ENCODE measurements at places on chromosomes 11 and 22.

DNA sequence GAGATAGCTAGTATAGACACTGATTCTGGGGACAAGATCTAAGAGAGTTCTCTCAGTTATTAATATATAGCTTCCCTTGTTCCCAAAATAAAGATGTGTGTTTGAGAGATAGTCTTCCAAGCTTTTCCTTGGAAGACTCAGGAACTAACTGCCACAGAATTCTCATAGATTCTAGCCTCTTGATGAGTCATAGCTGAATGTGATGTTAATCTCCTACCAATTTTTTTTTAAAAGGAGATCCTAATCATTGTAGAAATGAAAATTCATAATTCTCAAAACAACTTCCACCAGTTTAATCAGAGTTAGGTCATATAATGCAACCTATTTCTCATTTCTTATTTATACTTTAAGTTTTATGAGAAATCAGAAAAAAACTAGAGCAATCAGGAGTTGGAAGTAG lies 148.8 kb downstream of the JRKL start:
- no peak for DNase-seq

- DNase-seq, result peak; percentile 97
Observed at GRCh38 chr11:71240865-71241691, 11.3 kb downstream of the SHANK2 start.

GRCh38 chr11:76408171-76408965 lies 27.2 kb downstream of the GVQW3 start:
- peak; percentile 2 for DNase-seq

DNA sequence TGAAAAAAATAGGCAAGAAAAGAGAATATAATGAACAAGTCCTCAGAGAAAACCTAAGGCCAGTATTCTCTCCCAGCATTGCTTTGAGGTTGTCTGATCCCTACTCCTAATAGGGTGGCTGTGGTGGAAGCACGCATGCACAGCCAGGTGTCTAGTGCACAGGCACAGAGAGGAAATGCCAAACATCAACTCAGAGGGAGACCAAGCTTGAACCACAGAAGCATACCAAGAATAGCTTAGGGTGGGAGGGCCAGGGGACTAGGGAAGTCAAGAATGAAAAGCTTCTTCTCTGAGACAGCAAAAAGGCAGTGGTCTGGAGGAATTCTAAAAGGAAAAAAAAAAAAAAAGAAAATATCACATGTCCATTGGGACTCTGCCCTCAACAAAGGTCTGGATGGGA lies 244.1 kb upstream of the API5 start:
- DNase-seq, result no peak

- DNase-seq, result no peak
Observed at GRCh38 chr11:31960126-31960525, 130.7 kb upstream of the RCN1 start.

GRCh38 chr11:112200252-112200651 lies 24.9 kb downstream of the BCO2 start:
- no peak for DNase-seq

GRCh38 chr22:46688949-46689348 lies 49.1 kb downstream of the CERK start:
- no peak for DNase-seq

GRCh38 chr11:83054904-83055380 lies 16.8 kb downstream of the RAB30 start:
- no peak for DNase-seq

- DNase-seq, result peak; percentile 50
Observed at GRCh38 chr22:46738647-46739093, 618 bp upstream of the CERK start.

- no peak for DNase-seq
Observed at GRCh38 chr11:71101046-71101445, 151.3 kb downstream of the SHANK2 start.

- no peak for DNase-seq
Observed at GRCh38 chr11:69918231-69918937, 99.2 kb upstream of the FGF3 start.

- DNase-seq, result peak; percentile 26
Observed at GRCh38 chr22:35258191-35258988, 1.1 kb downstream of the HMGXB4 start.

DNA sequence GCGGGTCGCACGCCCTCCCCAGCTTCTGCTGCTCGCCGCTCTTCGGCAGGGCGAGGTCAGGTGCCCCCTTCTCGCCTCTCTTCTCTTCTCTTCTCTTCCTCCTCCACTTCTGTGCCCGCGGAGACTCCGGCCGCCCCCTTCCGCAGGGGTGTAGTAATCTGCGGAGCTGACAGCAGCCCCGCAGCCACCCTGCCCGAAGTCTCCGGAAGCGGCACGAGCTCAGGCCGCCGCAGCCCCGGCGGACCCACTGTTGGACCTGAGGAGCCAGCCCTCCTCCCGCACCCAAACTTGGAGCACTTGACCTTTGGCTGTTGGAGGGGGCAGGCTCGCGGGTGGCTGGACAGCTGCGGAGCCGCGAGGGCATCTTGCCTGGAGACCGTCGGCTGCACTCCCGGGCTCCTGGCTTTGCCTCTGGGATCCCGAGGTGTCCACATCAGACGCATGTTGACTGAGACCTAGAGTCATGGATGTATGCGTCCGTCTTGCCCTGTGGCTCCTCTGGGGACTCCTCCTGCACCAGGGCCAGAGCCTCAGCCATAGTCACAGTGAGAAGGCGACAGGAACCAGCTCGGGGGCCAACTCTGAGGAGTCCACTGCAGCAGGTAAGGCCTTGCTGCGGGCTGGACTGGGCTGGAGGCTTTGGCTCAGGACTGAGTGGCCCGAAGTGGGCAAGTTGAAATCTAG lies 486 bp downstream of the STIM1 start:
- peak; percentile 23 for DNase-seq

DNA sequence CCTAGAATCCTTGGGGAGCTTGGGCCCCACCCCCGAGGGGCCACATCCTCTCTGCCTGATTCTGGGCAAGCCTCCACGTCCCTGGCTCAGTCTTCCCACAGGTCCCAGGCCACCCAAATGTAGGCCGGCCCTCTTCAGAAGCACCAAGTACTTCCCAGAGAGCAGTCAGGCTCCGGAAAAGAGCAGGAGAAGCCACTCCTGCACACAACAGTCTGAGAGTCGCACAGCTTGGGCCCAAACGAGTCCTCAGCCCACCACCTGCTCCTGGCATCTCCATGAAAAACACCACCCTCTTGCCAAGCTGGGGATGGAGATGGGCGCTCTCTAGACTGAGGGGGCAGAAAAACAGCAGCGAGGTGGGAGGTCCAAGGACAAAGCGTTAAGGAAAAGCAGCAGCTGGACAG lies 15.4 kb downstream of the EHD1 start:
- DNase-seq, result no peak

DNA sequence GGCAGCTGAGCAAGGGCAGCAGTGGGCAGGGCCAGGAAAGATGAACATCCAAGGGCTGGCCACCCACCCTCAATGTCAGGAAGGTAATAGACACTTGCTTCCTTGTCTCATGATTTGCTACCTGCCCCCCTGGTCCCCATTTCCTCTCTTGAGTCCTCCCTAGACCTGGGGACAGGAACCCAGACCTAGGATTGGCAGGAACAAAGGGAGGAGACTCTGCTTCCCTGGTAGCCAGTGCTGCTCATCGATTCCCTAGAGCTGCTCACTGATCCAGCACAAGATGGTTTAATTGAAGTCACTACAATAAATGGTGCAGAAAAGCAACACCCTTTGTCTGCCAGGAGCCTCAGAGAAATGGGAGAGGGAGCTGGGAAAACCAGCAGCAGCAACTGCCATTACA lies 67.8 kb upstream of the CHST1 start:
- no peak for DNase-seq

GRCh38 chr11:133040289-133040900 lies 491.9 kb downstream of the OPCML start:
- no peak for DNase-seq

DNA sequence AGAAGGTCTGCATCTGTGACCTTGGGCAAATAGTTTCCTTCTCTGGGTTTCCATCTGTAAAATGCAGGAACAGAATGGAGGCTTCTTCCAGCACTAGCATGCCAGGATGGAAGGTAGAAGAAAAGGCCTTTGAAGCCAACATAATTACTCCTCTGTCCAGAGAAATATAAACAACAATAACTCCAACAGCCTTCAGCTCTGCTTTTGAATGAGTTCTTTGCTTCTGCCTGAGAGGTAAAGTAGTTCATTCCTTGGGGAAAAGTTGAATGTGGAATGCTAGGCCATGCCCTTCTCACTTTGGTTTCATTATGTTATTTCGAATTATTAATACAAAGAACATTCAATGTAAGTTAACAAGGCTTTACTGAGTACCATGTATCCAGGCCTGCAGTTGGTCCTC lies 61.2 kb upstream of the BLID start:
- DNase-seq, result no peak

- DNase-seq, result no peak
Observed at GRCh38 chr11:70549386-70549785, 151.1 kb downstream of the CTTN start.

DNA sequence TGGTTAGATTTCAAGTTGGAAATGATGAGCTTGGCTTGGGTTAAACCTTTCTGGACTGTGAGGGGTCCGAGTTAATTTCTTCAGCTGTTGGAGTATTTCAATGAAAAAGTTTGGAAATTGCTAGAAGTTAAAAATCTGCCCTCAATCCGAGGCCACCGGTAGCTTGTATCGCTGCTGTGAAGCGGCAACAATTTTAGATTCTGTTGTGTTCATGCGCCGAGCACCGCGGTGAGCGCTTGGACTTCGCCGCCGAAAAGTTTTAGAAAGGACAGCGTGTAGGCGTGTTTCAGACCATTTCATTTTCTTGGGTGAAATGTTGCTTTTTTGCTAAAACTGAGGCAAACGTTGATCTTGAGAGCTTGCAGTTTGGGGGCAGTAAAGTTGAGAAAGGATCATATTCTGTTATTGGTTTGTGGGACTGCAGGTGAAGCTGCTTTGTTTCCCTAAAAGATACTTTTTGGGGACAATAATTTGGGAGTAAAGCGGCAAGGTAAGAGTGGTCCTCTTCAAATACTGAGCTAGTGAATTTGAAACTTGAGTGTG lies 928 bp downstream of the FBXO7 start:
- no peak for DNase-seq

DNA sequence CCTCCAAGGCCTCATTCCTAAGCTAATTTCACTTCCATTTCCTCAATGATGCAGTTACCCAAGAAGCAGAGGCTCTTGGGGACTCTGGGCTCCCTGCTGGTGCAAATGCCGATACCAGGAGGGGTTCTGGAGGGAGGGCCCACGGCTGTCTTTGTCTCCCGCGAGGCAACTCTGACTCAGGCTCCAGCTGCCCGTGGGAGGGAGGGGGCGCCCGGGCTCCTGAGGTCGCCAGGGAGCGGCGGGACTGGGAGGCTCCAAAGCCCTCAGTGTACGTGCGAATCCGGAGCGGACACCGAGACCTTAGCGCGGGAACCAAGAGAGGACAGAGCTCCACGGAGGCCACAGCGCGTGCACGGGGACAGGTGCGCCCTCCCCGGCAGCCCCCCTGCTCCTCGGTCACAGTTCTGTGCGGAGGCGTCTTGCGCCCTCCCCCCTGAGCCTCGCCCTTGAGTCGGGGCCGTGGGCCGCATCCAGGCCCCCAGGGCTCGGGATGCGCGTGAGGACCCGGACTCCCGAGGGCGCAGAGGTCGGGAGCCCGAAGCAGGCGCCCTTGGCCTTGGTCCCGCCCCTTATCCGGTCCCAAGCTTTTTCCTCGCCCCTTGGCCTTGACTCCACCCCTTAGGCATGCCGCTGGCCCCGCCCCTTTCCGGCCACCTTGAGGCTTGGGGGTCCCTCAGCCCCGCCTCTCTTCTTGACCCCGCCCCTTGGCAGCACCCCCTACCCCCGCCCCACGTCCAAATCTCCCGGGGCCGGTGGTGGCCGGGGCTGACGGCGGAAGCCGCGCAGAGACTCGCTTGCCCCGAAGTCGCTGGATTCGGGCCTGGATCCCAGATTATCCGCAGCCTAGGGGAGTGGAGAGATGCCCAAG lies 4.7 kb upstream of the SHISA8 start:
- no peak for DNase-seq

DNA sequence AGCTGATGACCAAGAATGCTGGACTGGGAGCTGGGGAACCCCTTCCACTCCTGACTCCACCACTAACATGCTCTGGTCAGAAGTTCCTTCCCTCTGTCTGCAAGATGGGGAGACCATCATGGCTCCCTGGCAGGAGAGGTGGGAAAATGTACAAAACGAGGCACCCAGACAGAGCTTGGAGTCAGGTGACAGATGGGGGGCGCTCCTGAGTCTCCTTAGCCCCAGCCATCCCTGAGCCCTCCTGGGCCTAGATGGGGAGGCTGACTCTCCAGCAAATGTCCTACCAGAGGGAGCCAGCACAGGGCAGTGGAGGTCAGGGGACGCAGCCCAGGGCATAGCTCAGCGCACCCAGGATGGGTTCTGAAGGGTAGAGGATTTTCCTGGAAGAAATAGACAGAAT lies 20.0 kb downstream of the KCNJ4 start:
- no peak for DNase-seq

GRCh38 chr22:29205594-29206371 lies at the start of gene EMID1:
EMID1 (plus strand) TSS chr22:29205896; CDS start chr22:29206039, 143 bp downstream.
- DNase-seq, result peak; percentile 23

DNA sequence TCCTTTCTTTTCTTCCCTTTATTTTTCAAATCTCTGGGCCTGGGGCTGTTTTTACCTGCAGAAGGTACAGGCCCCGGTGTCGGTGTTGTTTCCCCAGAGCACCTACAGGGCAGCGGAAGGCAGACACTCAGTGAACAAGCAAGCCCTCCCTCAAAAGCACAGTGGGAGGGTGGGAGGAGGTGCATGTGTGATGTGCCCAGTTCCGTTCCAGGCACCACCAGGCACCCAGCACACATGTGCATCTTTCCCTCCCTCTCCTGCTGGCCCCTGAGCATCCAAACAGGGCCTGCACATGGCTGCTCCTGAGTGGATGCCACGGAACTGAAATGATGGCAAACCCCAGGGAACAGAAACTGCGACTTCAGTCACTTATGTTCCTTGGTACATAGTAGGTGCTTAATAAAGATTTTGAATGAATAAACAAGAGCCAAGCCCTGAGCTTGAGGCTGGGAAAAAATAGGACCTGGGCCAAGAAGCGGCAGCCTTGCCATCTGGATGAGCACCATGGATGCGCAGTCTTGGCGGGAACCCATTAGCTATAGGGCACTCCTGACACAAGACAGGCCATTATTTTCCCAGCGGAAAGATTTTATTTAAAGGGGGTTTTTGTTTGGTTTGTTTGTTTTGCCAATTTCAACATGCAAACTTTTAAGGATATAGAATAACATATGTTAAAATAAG lies 47.8 kb downstream of the ARRB1 start:
- no peak for DNase-seq

GRCh38 chr11:17734418-17734911 lies at the start of gene KCNC1:
KCNC1 (plus strand) TSS chr11:17734781; CDS start chr11:17736003, 1,222 bp downstream.
- peak; percentile 41 for DNase-seq

GRCh38 chr11:92457250-92457649 lies 232.6 kb downstream of the FAT3 start:
- DNase-seq, result peak; percentile 5
